Activated T-helper 1 cell treated with anti-CD3 and anti-CD28 coated beads, Interleukin-12 subunit alpha, Interleukin-12 subunit beta, Interleukin-2, Interleukin-4 antibody, amounts not matched to agents 30 ng/mL and 10 ng/mL and 1 ng/mL, durations not matched to agents 14 hours and 24 hours and 36 hours (primary cell): ENCODE measurements at places on chromosomes 2 and 18.

GRCh38 chr2:224287531-224287930 lies 114.4 kb downstream of the FAM124B start:
- DNase-seq = no peak

- no peak for DNase-seq
These were observed 135.8 kb downstream of the SH3RF3 start for GRCh38 chr2:109264595-109265328.

DNA sequence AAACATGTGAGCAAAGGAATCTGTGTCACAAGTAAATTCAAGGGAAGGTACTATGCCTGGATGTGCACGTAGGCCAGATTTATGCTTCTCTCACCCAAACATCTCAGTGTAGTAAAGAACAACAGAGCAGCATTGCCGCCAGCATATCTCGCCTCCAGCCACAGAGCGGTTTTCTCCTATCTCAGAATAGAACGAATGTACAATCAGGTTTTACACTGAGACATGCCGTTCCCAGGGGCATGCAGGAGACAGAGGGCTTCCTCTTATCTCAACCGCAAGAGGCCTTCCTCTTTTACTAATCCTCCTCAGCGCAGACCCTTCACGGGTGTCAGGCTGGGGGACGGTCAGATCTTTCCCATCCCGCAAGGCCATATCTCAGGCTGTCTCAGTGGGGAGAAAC lies 175.3 kb downstream of the RPIA start:
- no peak for DNase-seq

DNA sequence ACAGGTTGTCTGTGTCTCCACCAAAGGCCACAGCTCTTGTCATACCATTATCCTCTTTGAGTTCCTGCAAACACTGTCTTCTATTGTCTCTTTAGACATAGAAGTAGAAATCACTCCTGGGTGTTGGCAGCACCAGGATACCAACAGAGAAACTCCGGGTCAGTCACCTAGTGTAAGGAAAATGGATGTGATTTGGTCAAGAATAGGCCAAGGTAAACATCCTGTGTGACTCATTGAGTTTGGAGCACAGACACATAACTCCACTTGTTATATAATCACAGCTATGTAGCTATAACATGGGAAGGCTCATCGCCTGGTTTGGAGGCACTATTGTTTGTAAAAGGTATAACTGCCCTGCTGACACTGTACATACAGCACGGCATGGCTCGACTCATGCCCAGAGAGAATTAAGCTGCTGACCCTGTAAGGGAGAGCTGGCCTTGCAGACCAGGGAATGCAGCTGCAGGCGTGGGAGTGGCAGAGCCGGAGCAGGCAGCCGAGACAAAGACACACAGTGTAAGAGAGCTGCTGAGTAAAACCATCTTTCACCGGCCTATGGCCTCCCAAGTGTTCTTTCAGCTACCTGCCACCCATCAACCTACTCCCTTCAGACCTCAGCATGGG lies 3.4 kb upstream of the TXNL1 start:
- no peak for DNase-seq

DNA sequence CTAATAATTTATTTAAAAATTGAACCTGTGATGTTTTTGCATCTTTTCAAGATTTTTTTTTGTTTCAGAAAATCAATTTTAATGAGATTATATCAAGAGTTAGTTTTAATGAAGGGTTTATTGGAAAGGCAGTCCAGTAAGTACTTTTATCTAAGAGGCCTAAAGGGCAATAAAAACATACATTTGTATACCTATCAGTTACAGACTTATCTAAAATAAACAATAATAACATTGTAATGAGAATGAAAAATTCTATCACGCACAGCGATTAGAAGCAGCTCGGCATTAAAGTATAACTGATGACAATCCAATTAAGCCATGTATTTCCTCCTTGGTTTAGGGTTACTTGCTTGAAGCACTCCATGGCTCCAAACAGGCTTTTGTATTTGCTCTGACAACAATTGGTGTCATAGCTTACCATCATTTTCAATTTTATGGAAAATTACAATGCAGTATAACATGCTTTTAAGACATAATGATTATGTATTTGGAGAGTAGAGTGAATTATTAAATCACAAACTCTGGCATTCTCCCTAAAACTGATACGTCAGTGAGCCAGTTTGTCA lies 629.4 kb downstream of the TSN start:
- no peak for DNase-seq

- no peak for DNase-seq
These were observed 12.7 kb upstream of the ARHGEF4 start for GRCh38 chr2:130823886-130824491.

DNA sequence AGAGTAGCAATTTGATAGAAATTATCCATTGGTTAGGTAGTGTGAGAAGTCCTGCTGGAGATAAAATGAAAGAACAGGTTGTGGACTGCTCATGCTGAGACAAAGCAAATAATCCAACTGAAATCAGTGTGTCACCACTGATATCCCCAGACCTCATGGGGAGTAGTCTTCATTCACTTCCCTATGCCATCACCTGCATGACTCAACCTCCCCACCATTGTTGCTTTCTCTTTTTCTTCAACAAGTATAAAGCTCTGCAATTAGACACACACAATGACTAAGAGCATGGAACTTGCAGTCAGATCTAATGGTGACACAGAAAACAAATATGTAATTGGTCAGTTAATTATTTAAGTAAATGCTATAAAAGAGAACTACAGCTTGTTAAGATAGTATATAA lies 475.3 kb downstream of the RIT2 start:
- no peak for DNase-seq

GRCh38 chr18:61475931-61476330 lies 142.7 kb downstream of the CDH20 start:
- DNase-seq = no peak

GRCh38 chr2:77119333-77119732 lies 402.8 kb downstream of the LRRTM4 start:
- DNase-seq = no peak
